ENCODE measurements at places on chromosomes 2 and 18.

DNA sequence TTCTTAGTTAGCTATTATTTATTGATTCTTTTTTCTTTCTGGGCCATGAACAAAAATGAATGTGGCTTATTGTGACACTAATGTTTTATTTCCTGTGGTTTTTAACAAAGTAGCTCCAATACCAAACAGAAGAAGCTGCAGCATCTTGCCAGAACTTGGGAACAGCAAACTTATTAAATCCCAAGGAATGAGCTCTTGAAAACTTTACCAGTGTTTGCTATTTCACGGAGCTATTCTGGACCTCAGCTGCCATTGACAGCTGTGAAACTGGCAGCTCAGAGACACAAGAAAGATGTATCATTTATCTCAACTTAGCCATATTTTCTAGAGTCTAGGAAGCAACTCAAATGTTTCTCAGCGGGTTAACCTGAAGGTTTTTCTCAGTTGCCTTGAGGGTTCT is 91.0 kb upstream of the NEUROD1 start:
- no peak for DNase-seq

DNA sequence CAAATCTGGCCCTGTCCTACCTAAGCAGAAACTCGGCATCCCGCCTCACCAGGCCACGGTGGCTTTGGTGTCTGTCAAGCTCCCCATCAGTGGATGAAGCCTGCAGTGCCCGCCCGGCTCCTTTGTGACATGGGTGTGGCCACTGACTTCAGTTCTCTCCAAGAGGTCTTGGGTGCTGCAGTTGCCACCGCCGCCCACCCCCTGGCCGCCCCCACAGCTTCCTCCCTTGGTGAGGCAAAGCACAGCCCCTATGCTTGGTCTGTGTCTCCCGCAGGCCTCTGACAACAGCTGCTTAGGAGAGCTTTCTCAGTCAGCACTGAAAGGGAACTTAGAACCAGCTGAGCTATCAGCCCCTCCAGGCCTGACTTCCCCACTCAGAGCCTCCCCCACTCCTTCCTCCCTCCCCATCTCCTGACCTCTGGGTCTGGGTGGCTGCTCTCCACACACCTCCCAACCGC is 22.9 kb upstream of the GPR55 start:
- DNase-seq = no peak

DNA sequence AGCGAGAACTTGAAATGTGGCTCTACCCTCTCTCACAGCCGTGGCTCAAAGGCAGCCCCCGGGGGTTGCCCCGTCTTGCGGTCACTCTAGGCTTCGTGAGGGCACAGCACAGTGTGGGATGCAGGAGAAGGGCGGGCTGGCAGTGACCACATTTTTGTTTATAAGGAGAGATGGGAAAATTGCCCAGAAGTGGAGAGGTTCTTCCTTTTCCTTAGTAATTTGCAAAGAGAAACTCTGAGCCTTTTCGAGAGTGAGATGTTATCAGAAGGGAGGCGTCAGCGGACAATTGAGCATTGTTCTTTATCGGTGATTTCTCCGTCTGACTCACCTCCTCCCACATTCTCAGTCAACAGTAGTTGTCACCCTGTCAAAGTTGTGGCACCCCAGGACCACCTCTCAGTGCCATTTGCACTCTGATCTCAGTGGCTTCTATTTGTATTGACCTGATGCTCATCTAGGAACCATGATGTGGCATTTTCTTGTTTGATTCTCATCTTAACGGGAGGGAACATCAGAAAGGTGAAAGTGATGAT is 89.6 kb downstream of the ACAA2 start:
- no peak for DNase-seq

DNA sequence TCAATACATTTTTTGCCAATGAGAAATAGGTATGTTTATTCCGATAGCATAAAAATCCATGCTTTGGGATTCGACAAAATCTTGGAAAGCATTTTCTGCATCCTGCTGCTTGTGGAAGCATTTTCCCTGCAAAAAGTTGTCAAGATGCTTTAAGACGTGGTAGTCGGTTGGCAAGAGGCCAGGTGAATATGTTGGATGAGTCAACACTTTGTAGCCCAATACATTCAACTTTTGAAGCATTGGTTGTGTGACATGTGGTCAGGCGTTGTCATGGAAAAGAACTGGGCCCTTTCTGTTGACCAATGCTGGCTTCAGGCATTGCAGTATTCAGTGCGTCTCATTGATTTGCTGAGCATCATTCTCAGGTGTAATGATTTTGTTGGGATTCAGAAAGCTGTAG is 764.5 kb downstream of the TRIB2 start:
- no peak for DNase-seq

GRCh38 chr2:100623033-100623715 is 60.4 kb downstream of the PDCL3 start:
- DNase-seq = no peak

DNA sequence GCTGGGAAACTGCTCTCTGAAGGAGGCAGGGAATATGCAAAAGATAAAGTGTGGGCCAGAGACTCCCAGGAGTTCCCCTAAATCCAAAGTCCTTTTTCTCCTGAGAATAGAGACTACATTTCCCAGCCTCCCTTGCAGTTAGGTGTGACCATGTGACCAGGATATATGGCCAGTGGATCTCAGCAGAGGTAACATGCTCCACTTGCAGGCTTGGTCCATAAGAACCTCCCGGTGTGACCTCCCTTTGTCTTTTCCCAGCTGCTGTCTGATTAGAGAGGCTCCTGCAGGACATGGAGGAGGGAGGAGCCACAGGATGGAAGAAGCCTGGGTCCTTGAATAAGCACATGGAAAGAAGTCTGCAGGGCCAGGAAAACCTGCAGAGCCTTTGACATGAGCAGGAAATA is 76.2 kb downstream of the TGFA start:
- no peak for DNase-seq

- DNase-seq = no peak
These were observed 2.6 kb downstream of the DYSF start for GRCh38 chr2:71455741-71456569.

GRCh38 chr18:58045242-58046092 is 1.4 kb downstream of the NEDD4L start:
- DNase-seq = peak; percentile 41

DNA sequence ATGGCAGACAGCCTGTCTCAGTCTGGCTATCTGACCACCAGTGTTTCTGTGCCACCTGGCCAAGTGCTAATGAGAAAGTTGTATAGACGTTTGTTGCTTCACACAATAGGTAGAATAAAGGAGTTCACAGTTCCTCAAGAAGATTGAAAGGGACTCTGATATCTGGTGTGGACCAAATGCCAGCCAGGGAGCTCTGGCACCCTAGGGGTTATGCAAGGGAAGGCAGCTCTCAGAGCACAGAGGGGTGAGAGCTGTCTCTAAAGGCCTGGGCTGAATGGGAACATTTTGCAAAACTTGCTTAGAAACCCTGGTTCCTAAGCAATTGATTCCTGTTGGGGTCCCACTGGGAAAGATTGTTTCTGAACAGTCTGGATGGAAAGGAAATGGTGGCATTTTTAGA is 553.8 kb downstream of the EPHA4 start:
- DNase-seq = no peak

GRCh38 chr2:65916785-65917295 is 484.4 kb upstream of the SPRED2 start:
- no peak for DNase-seq

- no peak for DNase-seq
These were observed 1.4 kb downstream of the GFPT1 start for GRCh38 chr2:69385443-69386151.

DNA sequence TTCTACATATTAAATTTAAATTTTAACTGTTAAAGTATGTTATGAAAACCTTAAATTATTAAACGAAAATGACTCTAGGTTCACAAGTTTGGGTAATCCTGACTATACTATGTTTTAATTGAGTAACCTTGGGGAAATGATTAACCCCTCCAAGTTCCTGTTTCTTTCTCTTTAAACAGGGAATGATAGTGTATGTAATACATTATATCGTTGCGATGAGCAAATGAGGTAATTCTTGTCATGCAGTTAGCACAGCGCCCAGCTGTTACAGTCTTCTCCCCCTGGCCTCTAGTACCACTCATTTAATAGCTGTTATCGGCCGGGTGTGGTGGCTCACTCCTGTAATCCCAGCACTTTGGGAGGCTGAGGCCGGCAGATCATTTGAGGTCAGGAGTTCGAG is 80.4 kb downstream of the MTA3 start:
- DNase-seq = no peak

GRCh38 chr18:41096504-41096903 is 858.5 kb upstream of the PIK3C3 start:
- DNase-seq = no peak

DNA sequence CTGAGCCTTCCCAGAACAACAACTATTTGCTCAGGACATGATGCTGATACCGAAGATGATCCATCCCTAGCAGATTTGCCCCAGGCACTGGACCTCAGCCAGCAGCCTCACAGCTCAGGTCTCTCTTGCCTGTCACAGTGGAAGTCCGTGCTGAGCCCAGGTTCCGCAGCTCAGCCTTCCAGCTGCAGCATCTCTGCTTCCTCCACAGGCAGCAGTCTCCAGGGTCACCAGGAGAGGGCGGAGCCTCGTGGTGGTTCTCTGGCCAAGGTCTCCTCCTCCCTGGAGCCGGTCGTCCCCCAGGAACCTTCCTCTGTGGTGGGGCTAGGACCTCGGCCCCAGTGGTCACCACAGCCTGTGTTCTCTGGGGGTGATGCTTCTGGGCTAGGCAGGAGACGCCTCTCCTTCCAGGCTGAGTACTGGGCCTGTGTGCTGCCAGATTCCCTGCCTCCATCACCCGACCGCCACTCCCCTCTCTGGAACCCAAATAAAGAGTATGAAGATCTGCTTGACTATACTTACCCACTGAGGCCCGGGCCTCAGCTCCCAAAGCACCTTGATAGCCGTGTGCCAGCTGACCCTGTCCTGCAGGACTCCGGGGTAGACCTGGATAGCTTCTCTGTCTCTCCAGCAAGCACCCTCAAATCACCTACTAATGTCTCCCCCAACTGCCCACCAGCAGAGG is 15.4 kb downstream of the CEP68 start:
- DNase-seq = no peak

DNA sequence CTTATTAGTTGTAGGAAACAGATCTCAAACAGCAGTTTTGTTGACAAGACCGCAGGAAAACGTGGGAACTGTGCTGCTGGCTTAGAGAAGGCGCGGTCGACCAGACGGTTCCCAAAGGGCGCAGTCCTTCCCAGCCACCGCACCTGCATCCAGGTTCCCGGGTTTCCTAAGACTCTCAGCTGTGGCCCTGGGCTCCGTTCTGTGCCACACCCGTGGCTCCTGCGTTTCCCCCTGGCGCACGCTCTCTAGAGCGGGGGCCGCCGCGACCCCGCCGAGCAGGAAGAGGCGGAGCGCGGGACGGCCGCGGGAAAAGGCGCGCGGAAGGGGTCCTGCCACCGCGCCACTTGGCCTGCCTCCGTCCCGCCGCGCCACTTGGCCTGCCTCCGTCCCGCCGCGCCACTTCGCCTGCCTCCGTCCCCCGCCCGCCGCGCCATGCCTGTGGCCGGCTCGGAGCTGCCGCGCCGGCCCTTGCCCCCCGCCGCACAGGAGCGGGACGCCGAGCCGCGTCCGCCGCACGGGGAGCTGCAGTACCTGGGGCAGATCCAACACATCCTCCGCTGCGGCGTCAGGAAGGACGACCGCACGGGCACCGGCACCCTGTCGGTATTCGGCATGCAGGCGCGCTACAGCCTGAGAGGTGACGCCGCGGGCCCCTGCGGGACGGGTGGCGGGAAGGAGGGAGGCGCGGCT is at the start of gene TYMS:
Gene TYMS (plus strand): TSS at position 343 of the 690 bp plus-strand sequence. CDS start 90 bp downstream, at position 433.
- DNase-seq = peak; percentile 40

DNA sequence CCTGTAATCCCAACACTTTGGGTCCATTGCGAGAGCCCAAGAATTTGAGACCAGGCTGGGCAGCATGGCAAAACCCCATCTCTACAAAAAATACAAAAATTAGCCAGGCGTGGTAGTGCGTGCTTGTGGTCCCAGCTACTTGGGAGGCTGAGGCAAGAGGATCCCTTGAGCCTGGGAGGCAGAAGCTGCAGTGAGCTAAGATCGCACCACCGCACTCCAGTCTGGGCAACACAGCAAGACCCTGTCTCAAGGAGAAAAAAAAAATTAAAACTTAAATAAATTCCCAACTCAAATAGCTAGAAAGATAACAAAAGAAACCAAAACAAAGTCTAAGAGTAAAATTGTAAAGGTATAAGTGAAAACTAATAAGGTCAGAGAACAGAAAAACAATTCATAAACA is 6.2 kb downstream of the ASXL2 start:
- no peak for DNase-seq

GRCh38 chr2:85577386-85578242 is at the start of gene VAMP8:
Gene VAMP8 (plus strand): TSS chr2:85577586. CDS start chr2:85577647, 61 bp downstream.
- DNase-seq = peak; percentile 64

- DNase-seq = no peak
These were observed 158.6 kb downstream of the SMAD7 start for GRCh38 chr18:48792141-48792540.

DNA sequence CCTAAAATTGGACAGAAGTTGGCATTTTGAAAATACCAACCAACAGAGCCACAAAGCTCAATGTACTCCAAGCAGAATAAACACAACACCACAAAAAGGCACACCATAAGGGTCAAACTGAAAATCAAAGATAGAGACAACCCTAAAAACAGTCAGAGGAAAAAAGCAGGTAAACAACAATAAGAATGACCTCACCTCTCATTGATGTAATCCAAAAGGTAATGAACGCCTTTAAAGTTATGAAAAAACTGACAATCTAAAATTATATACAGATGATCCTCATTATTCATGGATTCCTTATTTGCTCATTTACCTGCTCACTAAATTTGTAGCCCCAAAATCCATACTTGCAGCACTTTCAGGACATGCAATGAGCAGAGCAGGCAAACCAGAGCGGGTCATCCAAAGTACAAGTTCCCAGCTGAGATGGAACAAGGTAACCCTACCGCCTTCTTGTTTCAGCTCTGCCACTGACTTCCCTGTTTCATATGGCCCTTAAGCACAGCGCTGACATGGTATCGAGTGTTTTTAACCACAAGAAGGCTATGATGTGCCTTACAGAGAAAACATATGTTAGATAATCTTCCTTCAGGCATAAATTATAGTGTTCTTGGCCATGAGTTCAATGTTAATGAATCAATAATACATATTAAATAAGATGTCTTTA is 17.0 kb downstream of the RTN4 start:
- no peak for DNase-seq

GRCh38 chr2:14690926-14691325 is 58.4 kb downstream of the LRATD1 start:
- no peak for DNase-seq
